GM12892 (cell line): ENCODE measurements at places on chromosomes 4 and X.

GRCh38 chrX:153647461-153648357 lies 706 bp downstream of the DUSP9 start:
- DNase-seq, result peak; percentile 14

DNA sequence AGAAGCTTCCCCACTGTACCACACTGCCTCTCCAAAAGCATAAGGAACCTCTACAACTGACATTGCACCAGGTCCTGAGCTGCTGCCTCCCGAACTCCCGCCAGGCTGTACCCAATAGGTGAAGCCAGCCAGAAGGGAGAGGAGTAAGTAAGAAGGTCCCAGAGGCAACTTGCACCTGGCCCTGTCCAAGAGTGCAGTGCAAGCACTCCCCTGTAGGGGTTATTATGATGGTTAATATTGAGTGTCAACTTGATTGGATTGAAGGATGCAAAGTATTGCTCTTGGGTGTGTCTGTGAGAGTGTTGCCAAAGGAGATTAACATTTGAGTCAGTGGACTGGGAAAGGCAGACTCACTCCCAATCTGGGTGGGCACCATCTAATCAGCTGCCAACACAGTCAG lies 879.3 kb upstream of the SLIT2 start:
- no peak for DNase-seq

DNA sequence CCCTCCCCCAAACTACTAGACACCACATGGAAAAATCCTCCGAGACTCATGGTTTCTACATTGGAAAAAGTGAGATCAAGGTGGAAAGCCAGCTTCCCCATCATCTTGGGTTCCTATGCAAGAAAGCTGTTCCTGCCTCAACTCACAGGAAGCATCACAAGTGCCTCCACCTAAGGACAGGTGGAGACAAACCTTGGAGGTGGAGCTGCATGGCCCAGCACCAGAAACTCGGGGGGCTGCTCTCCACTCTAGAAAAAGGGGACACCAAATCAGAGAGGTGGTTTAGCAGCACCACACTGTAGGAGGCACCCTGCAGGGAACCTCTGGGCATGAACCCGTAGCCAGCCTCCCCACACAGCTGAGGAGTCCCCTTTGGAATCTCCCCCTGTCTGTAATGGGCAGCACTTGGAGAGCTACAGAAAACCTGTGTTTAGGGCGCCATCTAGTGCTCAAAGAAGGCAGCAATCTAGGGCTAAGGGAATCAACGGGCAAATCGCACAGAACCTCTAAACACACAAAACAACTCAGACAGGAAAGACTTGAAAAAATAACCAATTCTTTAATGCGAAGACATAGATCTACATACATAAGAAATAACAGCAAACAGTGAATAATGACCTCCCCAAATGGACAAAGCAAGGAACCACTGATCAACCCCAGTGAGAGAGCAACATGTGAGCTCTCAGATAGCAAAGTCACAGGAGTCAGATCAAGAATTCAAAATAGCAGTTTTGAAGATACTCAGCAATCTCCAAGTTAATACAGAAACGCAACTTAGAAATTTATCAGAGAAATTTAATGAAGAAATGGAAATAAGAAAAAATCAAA lies 37.0 kb upstream of the ZBTB33 start:
- peak; percentile 31 for DNase-seq

GRCh38 chr4:152946446-152946845 lies 10.3 kb downstream of the FHDC1 start:
- DNase-seq, result no peak

DNA sequence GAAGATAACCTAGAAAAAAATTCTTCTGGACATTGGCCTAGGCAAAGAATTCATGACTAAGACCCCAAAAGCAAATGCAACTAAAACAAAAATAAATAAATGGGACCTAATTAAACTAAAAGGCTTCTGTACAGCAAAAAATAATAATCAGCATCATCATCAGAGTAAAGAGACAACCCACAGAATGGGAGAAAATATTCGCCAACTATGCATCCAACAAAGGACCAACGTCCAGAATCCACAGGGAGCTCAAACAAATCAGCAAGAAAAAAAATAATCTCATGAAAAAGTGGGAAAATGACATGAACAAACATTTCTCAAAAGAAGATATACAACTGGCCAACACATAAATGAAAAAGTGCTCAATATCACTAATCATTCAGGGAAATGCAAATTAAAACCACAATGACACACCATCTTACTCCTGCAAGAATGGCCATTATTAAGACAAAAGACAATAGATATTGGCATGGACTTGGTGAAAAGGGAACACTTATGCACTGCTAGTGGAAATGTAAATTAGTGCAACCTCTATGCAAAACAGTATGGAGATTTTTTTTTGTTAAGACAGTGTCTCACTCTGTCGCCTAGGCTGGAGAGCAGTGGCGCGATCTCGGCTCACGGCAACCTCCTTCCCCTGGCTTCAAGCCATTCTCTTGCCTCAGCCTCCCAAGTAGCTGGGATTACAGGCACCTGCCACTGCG lies 29.9 kb downstream of the ELF2 start:
- no peak for DNase-seq

- no peak for DNase-seq
Measured at GRCh38 chr4:44760142-44760898, 34.0 kb upstream of the GNPDA2 start.

DNA sequence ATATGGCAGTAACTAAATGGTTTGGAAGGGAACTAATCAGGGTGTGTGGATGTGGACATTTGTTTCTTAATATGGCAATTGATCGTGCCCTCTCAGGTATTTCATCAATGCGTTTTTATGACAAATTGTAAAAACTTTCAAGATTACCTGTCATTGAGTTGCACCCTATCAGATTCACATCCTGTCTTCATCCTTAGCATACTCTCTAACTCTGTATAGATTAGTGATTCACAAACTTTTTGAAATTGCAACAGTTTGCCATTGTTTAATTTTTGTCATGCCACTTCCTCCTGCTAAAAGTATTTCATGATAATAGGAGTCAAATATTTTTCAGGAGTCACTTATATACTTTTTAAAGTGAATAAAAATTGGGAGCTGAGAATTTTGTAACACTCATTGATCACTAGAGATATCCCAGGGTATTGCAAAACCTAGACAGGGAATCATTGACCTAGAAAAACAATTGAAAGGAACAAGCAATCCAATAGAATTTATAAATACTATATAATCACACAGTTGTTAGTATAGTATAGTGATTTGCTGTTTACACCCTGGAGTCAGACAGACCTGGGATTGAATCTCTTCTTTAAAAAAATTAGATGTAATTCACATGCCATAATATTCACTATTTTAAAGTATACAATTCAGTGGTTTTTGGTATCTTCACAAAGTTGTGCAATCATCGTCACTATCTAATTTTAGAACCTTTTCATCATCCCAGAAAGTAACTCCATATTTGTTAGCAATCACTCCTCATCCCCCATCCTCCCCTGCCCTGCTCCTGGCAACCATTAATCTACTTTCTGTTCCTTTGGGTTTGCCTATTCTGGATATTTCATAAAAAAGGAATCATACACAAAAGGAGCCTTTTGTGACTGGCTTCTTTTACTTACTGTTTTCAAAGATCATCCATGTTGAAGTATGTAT lies 8.9 kb downstream of the MID2 start:
- no peak for DNase-seq

DNA sequence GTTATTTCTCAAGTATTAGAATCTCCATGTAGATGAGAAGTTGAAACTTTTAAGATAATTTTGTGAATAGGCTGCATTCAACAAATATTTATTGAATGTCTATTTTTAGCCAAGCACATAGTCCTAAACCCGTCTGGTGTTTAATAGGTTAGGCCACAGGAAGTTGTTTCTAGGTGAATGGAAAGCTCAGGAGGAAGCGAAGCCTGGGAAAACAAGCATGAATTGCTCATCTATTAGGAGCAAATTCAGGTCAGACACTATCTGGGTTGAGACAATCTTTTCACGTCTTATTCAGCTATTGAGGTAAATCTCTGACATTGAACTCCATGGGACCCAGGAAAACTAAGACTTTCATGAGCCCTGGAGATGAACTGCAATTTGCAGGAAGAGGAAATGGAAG lies 43.1 kb upstream of the FREM3 start:
- no peak for DNase-seq

GRCh38 chr4:182250446-182250845 lies 7.2 kb downstream of the TENM3 start:
- no peak for DNase-seq

DNA sequence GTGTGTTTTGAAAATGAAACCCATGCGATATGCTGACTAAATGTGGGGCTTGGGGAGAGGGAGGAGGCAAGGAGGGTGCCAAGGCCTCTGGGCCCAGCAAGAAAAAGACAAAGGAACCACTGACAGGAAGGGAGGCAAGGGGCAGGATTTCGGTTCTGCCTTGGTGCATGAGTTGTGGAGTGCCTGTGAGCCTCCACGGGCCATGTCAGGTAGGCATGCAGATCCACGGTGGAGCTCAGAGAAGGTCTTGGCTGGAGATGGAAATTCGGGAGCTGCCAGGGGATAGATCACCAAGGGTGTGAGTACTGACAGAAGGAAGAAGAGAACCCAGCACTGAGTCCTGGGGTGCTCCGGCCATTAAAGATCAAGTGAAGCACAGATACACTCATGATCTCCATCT lies 4.1 kb downstream of the EVC2 start:
- no peak for DNase-seq

GRCh38 chr4:54363037-54363436 lies 133.9 kb downstream of the PDGFRA start:
- no peak for DNase-seq

GRCh38 chr4:128141866-128142265 lies 80.8 kb downstream of the LARP1B start:
- no peak for DNase-seq

DNA sequence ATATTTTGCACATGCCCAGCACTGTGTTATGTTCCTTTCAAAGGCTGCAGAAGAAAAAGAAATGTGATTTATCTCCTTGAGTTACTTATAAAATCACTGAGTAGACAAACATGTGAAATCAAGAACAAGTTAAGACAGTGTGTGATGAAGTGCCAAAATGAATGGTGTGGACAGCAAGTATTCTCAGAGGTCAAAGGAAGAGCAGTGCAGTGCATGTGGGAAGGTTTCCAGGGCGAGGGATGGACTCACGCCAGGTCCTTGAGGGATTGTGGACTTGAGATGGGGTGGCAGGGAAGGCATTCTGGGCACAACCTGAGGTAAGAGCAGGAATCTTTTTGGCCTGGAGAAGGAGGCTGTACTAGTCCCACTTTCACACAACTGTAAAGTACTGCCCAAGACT lies 115.5 kb downstream of the FNIP2 start:
- no peak for DNase-seq

GRCh38 chr4:113831457-113831856 lies 69.9 kb upstream of the CAMK2D start:
- no peak for DNase-seq

DNA sequence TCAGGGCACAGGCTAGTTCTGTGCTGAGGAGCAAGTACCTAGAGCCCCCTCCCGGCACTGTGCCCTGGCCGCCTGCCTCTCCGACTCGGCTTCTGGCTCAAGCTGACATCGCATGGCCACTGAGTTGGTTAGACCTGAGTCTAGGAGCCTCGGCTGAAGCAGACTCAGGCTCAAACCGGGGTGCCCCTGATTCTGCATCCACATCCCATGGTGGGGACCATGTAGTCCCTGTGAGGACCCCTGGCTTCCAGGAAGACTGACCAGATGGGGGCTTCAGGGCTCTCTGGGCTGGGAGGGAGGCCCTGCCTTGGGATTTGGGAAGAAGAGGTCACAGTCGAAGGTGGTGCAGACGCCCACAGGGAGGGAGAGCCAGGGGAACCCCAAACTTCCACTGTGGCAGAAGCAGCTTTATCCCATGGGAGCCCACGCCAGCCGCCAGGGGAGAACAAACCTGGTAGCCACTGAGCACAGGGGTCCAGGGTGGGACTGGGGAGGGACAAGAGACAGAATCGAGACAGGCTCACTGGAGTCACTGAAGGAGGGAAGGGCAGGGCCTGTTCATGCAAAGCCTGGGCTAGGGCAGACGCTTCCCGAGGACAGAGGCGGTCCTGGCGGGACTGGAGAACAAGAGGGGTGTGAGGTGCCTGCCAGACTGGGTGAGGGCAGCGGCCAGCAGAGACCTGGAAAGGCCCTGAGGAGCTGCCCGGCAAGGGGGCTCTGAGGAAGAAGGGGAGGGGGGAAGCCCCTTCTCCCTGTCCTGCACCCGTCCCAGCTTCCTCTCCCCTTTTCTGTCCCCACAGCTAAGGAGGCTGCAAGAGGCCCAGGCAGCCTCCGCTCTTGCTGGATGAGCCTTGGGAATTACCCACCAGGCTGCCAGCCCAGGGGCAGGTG lies 1.1 kb downstream of the PDE6B start:
- DNase-seq, result no peak

GRCh38 chrX:155028129-155028528 lies 1.5 kb downstream of the FUNDC2 start:
- DNase-seq, result no peak

DNA sequence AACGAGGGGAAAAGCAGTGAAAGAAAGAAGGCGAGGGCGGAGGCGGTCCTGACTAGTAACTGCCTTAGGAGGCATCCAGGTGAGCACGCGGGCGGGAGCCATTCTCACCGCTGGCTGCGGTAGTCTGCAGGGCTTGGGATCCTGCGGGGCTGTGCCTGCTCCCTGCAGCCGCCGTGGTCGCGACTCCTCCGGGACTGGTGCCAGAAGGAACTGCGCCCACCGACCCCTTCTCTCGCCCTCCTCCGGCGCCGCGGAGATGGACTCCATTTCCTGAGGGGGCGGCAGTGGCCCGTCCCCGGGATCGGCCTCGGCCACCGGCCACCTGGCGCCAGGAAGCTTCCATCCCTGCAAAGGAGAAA lies 543 bp downstream of the NFXL1 start:
- peak; percentile 22 for DNase-seq

DNA sequence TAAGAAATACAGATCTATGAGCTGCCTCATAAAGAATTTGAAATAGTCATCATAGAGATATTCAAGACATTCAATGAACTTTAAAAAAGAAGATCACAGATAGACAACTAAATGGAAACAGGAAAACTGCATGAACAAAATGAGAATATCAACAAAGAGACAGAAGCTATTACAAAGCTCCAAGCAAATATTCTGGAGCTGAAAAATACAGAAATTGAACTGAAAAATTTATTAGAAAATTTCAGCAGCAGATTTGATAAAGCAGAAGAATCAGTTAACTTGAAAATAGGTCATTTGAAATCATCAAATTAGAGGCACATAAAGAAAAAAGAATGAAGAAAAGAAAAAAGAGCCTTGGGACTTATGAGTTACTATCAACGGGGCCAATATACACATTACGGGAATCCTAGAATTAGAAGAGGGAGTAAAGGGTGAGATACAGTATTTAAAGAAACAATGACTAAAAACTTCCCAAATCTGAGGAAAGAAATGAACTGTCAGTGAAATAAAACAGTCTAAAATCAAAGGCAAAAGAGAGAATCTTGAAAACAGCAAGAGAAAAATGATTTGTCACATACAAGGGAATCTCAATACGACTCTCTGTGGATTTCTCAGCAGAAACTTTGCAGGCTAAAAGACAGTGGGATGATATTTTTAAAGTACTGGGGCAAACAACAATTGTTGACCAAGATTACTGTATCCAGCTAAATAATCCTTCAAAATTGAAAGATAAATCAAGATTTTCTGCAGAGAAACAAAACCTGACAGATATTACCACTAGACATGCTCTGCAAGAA lies 641.6 kb downstream of the ANKRD50 start:
- DNase-seq, result no peak

GRCh38 chr4:8523766-8524165 lies 56.4 kb upstream of the GPR78 start:
- DNase-seq, result no peak

GRCh38 chrX:13307041-13307440 lies 12.8 kb downstream of the ATXN3L start:
- no peak for DNase-seq
